ENCODE measurements at places on chromosomes 2 and 18. TPM values are rescaled to one million over a fixed set of nuclear protein-coding genes. Genes with fewer than 3 reads are reported as not detected.

The ITGB6 gene
- 4.8 TPM for polyA plus RNA-seq

The CCDC121 gene
- polyA plus RNA-seq: 4.9 TPM

The NMS gene
- not detected for polyA plus RNA-seq

The TMEM200C gene
- not detected for polyA plus RNA-seq

The TMEM182 gene
- 5.3 TPM for polyA plus RNA-seq

The AMER3 gene
- polyA plus RNA-seq: not detected

The OSBPL1A gene
- 11.0 TPM for polyA plus RNA-seq

The CYTIP gene
- not detected for polyA plus RNA-seq

The ABCG8 gene
- not detected for polyA plus RNA-seq

The SP100 gene
- 23.7 TPM for polyA plus RNA-seq

The IL36RN gene
- polyA plus RNA-seq: not detected

The ALPP gene
- polyA plus RNA-seq: 0.18 TPM

The TMEM37 gene
- polyA plus RNA-seq: 3.3 TPM

The RUFY4 gene
- polyA plus RNA-seq: not detected

The RNF25 gene
- 33.5 TPM for polyA plus RNA-seq

The TBR1 gene
- 0.07 TPM for polyA plus RNA-seq

The ST8SIA5 gene
- polyA plus RNA-seq: not detected

The SLC5A7 gene
- polyA plus RNA-seq: not detected

The CCDC88A gene
- 21.3 TPM for polyA plus RNA-seq

The RESP18 gene
- not detected for polyA plus RNA-seq

The SERPINB13 gene
- polyA plus RNA-seq: not detected

The CTAGE1 gene
- not detected for polyA plus RNA-seq

The SLC8A1 gene
- polyA plus RNA-seq: 0.28 TPM

The VAMP5 gene
- polyA plus RNA-seq: not detected

The CHN1 gene
- 19.3 TPM for polyA plus RNA-seq

The IMPA2 gene
- polyA plus RNA-seq: 65.3 TPM

The VSNL1 gene
- not detected for polyA plus RNA-seq

The UGT1A4 gene
- polyA plus RNA-seq: 0.05 TPM

The MLPH gene
- polyA plus RNA-seq: 218 TPM

The FN1 gene
- polyA plus RNA-seq: 157 TPM

The NPHP1 gene
- polyA plus RNA-seq: 8.5 TPM

The CHRNA1 gene
- not detected for polyA plus RNA-seq

The GAREM2 gene
- 4.5 TPM for polyA plus RNA-seq

The HNMT gene
- polyA plus RNA-seq: 1.5 TPM

The CCBE1 gene
- polyA plus RNA-seq: 9.9 TPM

The MC4R gene
- polyA plus RNA-seq: 0.05 TPM

The RGPD4 gene
- polyA plus RNA-seq: 0.01 TPM

The LIMS4 gene
- 0.09 TPM for polyA plus RNA-seq

The UPP2 gene
- polyA plus RNA-seq: not detected

The C2orf72 gene
- 5.2 TPM for polyA plus RNA-seq

The ITM2C gene
- polyA plus RNA-seq: 105 TPM

The DNER gene
- polyA plus RNA-seq: 4.2 TPM

The TTC32 gene
- polyA plus RNA-seq: 22.4 TPM
